Activated T-helper 1 cell treated with anti-CD3 and anti-CD28 coated beads, Interleukin-12 subunit alpha, Interleukin-12 subunit beta, Interleukin-2, Interleukin-4 antibody, amounts not matched to agents 30 ng/mL and 10 ng/mL and 1 ng/mL, durations not matched to agents 14 hours and 24 hours and 36 hours (primary cell): ENCODE measurements at places on chromosomes 7 and 10.

- DNase-seq = no peak
Measured at GRCh38 chr7:37216923-37217322, 231.7 kb downstream of the ELMO1 start.

GRCh38 chr10:13528123-13528874, 515 bp downstream of the BEND7 start:
- DNase-seq = no peak

DNA sequence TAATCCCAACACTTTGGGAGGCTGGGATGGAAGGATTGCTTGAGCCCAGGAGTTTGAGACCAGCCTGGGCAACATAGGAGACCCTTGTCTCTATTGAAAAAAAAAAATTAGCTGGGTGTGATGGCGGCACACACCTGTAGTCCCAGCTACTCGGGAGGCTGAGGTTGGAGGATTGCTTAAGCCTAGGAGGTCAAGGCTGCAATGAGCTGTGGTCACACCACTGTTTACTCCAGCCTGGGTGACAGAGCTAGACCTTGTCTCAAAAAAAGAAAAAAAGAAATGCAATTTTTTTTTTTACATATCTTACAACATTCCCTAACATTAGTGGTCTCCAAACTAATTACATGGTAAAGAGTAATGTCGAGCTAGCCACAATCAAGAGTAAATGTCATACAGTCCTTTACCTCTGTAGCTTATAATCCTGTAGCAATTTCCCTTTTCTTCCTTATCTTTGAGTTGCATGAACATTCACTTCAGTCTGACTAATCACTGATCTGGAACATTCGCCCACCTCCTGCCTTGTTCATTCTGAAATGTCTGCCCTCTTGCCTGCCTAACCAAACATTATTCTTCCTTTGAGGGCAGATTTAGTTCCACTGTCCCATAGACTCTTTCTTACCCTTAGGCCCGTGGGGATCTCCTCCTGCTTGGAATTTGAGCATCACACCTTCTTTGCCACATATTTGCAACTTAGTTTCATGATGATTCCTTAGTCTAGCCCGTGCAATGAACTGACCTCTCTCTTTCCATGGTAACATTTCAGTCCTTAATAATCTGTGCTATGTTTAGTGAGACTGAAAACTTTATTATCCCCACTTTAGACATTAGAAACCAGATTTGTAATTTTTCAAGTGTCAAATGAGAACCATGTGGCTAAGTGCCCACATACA, 4.8 kb upstream of the VCL start:
- DNase-seq = no peak

- no peak for DNase-seq
Measured at GRCh38 chr10:11437391-11438142, 173.9 kb downstream of the USP6NL start.

DNA sequence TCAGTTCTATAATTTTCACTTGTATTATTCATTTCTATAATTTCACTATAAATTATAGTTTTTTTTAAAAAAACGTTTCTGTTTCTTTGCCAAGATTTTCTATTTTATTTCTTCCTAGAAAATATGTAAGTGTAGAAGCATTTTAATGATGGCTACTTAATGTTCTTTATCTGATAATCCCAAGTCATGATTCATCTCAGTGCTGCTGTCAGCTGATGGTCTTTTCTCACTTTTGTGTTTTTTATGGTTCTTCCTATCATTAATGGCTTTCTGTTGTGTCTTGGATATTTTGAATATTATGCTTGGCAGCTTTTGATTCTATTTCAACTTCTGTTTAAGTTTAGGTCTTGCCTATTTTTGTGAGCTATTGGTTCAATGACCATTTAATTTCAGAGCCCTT, 268.6 kb downstream of the BAMBI start:
- no peak for DNase-seq

DNA sequence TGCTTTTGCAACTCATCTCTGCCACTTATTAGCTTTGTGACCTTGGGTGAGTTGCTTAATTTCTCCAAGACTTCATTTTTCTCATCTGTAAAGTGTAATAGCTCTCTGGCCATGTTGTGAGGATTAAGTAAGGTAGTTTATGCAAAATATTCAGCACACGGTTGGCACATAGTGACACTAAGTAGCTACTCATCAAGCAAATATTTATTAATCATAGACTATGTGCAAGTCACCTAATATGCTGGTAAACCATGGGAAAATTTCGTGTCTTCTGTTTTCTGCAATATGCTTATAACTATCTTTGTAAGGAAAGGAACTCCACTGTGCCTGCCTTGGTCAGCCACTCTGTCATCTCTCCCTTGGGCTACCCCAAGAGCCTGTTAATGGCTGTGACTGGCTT, 50.3 kb upstream of the EGR2 start:
- no peak for DNase-seq

GRCh38 chr7:2309889-2310331, 4.3 kb downstream of the SNX8 start:
- no peak for DNase-seq

- DNase-seq = no peak
Measured at GRCh38 chr7:133753513-133753912, 373.6 kb upstream of the LRGUK start.

GRCh38 chr7:150556521-150557138, 10.6 kb upstream of the GIMAP4 start:
- DNase-seq = peak; percentile 48

DNA sequence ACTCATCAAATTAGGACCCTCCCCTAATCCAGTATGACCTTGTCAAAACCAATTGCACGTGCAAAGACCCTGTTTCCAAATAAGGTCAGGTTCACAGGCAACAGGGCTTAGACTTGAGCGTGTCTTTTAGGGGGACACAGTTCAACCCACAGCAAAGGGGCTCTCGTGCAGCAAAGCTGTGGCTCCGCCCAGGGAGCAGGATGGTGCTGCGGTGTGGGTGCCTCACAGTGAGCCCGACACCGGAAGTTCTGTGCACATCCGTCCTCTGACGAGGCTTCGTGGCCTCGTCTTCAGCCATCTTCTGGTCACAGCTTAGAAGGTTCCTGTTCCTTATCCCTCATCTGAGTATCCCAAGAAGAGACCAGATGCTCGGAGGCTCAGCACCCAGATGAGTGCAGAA, 509.2 kb upstream of the FOXK1 start:
- no peak for DNase-seq

DNA sequence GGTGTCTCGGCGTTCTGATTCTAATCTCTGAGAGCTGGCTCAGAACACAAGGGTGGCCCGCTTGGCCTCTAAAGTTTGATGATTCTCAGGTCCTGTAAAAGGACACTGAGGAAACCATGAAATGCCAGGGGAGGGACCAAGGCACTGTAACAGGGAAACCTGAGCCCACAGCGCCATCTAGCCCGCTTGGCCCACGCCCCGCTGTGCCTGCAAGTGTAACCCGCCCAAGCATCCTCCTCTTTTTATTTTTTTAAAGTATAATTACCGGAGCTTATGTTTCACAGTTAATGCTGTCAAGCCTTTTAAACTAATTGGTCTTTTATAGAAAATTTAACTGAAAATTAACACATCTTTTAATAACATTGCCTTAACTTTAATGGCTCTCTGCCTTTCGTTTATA, 734.7 kb downstream of the KCNMA1 start:
- no peak for DNase-seq

GRCh38 chr10:42697926-42698325, 59.6 kb upstream of the ZNF33B start:
- DNase-seq = no peak

GRCh38 chr10:90328896-90329295, 528.9 kb downstream of the HTR7 start:
- no peak for DNase-seq

GRCh38 chr10:113735913-113736312, 15.6 kb upstream of the PLEKHS1 start:
- no peak for DNase-seq

- DNase-seq = peak; percentile 82
Measured at GRCh38 chr7:151083071-151083823, at the start of gene TMUB1. TMUB1 (minus strand) TSS chr7:151083493; CDS start chr7:151082563, 930 bp downstream.

- DNase-seq = no peak
Measured at GRCh38 chr10:74913377-74913979, 87.1 kb downstream of the KAT6B start.

- no peak for DNase-seq
Measured at GRCh38 chr7:73489976-73490375, 32.1 kb downstream of the BAZ1B start.

DNA sequence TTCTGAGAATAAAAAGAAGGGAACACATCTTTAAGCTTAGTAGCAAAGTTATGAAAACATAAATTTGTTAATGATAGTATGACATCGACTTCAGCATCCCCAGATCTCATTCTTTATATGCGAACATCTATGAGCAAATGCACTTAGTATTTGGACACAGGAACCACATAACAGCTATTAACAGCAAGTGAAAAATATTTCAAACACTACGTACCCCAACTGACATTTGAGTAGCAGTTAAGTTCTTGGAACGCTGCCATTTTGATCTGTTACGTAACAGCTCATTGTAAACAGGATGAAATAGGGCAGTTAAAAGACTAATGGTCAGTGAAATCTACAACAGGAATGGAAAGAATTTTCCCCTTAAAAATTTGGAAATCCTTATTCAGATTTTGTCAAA, 428.9 kb downstream of the TNS3 start:
- no peak for DNase-seq

DNA sequence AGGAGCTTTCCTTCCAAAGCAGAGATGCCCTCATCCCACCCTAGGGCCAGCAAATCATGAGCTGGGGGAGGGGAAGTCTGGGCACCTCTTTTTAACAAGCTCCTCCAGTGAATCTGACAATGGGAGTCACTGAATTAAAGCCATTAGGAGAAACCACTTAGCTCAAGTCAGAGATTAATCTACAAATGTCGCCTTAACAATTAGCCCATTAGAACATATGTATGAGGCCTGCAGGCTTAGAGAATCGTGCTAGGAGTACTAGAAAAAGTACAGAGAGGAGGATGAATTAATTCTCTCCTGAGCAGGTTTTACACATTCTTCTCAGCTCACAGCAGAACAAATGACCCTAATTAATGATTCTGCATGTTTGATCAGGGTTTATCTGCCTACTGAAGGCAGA, 381.3 kb downstream of the KCNMA1 start:
- DNase-seq = no peak

DNA sequence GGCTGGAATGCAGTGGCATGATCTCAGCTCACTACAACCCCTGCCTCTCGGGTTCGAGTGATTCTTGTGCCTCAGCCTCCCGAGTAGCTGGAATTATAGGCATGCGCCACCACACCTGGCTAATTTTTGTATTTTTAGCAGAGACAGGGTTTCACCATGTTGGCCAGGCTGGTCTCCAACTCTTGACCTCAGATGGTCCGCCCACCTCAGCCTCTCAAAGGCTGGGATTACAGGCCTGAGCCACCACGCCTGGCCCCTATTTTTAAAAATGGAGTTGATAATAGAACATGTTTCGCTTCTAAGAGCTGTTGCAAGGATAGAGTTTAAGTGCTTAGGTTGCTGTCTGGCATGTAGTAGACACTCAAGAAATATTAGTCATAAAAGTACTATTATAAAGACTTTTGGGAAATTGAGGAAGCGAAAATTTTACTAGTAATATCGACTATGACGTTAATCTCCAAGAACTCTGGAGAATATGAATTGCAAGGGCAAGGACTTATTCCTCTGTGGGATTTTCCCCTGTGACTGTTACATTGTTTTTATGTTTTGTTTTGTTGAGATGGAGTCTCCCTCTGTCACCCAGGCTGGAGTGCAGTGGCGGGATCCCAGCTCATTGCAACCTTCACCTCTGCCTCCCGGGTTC, 7.9 kb downstream of the GTF2I start:
- no peak for DNase-seq

GRCh38 chr10:64175271-64175962, 654.2 kb downstream of the REEP3 start:
- no peak for DNase-seq

GRCh38 chr7:50552921-50553320, 12.3 kb downstream of the DDC start:
- DNase-seq = no peak

GRCh38 chr7:158415316-158415715, 172.3 kb downstream of the PTPRN2 start:
- no peak for DNase-seq

GRCh38 chr10:11193001-11193551, 175.4 kb downstream of the CELF2 start:
- no peak for DNase-seq

DNA sequence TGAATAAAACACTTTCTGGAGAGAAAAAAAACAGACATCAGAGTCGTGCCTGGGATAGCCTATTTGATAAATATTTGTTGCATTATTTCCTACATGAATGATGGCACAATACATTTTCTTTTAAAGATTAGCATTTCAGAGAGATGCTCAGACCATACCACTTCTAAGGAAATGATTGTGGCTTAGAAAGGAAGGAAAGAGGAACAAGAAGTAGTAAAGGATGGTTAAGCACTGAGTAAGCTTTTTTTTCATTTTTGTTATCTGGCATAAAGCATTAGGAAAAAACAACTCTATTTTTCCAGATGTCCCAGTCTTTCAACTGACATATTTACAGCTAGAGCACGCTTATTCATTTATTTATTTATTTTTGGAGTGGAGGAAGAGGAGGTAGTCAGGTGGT, 258.8 kb upstream of the TEX47 start:
- DNase-seq = no peak

GRCh38 chr10:107971411-107971810, 806.9 kb upstream of the SORCS1 start:
- no peak for DNase-seq

GRCh38 chr10:77614778-77615625, 22.6 kb downstream of the KCNMA1 start:
- DNase-seq = no peak

DNA sequence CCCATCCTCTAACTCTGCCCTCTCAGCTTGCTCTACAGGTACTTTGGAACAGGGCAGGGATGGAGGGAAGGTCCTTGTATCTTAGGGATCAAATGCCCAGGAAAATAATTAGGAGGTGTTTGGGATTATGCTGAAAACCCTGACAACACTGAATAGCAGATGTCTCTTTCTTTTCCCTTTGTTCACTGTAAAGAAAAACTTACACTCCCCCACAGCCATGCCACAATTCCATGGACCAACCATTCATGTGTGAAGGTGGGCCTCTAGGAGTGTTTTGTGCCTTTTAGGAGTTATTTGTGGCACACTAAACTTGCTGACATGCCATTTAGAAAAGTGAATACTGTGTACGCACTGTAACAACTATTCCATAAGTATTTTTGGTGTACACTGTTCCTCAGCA, 108.1 kb downstream of the SNX10 start:
- no peak for DNase-seq

- DNase-seq = no peak
Measured at GRCh38 chr7:106756884-106757283, 95.9 kb upstream of the CCDC71L start.

GRCh38 chr7:28922624-28923331, 35.4 kb downstream of the TRIL start:
- peak; percentile 33 for DNase-seq

GRCh38 chr7:99559175-99559915, 903 bp downstream of the ZNF655 start:
- DNase-seq = no peak

DNA sequence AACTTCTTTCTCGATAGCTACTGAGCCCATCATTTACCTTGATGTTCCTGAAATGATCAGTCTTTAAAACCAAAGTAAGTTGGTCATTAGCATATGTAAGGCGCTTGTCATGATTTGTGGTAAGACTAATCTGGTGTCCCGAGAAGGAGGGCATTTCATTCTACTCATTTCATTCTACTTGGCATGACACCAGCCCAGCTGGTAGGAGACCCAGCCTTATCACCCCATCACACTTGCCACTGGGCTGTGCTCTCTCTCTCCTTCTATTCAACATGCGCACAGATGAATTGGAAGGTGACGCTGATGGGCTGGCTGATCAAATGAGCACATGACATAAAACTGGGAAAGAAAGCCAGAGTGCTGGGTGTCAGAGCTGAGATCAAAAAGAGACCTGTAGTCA, 65.7 kb downstream of the CRTAC1 start:
- no peak for DNase-seq

- DNase-seq = no peak
Measured at GRCh38 chr7:67653856-67654454, 657.3 kb downstream of the TYW1 start.
